Brain (organoid and tissue), 16 donors: ENCODE measurements at places on chromosomes 1 and 21. TPM values are rescaled to one million over a fixed set of nuclear protein-coding genes. Genes with fewer than 3 reads are reported as not detected.

- no peak for DNase-seq
These were observed 203.4 kb upstream of the SPAG17 start for GRCh38 chr1:118388301-118388959.

GRCh38 chr1:161307230-161307768 lies 2.5 kb downstream of the MPZ start:
- no peak for DNase-seq

DNA sequence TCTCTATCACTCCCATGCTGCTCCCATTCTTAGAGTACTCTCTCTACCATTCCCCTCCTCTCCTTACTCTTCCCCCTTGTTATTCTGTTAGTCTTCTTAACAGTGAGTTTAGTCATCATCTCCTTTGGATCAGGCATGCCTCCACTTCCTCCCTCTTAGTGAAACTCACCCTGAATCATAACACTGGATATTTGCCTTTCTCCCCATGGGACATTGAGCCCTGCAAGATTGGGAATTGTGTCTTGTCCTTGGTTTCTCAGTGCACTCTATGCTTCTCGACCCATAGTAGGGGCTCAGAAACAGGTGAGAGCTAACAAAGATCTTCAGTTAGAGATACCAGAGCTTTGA lies 68.3 kb upstream of the GCLM start:
- DNase-seq, result no peak

The TIE1 gene
- polyA plus RNA-seq, result 13.7 TPM

DNA sequence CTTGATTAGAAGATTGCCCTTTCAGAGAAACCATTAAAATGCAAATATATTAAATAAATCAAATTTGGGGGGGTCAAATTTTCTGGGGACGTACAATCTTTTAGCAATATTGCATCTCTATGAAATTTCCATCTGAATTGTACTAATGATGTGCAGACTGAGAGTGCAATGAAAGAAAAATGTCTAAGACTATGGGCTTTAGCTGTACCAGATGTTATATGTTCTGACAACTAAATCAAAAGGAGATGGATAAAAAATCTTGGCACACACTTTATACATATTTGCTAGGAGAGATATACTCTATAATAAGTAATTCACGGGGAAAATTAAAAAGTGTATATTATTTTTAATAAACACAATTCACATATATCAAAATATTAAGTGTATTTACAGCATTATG lies 13.0 kb upstream of the PLPPR5 start:
- peak; percentile 35 for DNase-seq

- DNase-seq, result peak; percentile 68
These were observed 120.3 kb upstream of the VAMP3 start for GRCh38 chr1:7650801-7651200.

DNA sequence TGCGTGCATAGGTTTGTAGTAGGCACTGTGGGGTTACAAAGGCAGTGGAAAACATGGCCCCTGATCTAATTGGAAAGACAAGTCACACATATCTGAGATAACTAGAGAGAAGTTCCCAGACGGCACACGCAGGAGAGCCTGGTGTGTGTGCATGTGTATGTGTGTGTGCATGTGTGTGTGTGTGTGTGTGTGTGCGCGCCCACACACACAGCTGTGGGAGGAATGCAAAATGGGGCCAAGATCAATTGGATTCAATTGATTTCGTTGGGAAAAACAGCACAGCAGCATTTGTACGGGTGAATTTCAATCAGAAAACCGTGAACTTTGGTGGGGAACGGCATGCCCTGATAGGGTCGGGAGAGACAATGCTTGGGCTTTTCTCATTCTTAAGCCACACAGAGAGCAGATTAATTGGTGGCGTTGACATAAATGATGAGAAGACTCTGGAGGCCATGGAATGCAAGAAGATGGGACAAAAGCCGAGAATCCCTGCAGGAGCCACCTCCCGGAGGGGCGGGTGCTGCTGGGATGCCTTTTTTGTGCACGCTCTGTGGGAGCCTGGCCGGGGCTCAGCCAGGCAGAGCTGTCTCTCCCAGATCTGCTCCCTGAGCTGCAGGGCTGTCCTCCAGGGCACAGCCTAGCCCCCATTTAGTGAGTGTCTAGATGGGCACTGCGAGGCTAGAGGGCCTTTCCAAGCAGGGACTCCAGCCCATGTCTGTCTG lies 322.0 kb downstream of the CAMTA1 start:
- DNase-seq, result no peak

The BMP8B gene
- 10.3 TPM for polyA plus RNA-seq

GRCh38 chr1:215768303-215768702 lies 201.2 kb downstream of the KCTD3 start:
- no peak for DNase-seq

- no peak for DNase-seq
These were observed 43.2 kb downstream of the DSTYK start for GRCh38 chr1:205168291-205168690.

The SPRTN gene
- polyA plus RNA-seq, result 5.1 TPM

DNA sequence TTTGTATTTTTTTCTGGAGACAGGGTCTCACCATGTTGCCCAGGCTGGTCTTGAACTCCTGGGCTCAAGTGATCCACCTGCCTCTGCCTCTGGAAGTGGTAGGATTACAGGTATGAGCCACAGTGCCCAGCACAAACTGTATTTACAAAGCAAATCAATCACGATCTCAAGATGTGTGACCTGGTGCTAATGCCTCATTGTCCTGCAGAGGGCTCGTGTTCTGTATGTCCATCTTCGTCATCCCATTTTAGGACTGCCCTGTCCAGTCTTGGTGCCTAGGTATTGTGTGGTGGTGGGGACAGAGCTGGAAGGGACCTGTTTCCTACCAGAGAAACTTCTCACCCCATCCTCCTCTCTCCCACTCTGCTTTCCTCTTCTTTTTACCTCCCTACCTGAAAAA lies 20.2 kb downstream of the PROK1 start:
- no peak for DNase-seq

GRCh38 chr1:176899321-176899720 lies 265.2 kb downstream of the ASTN1 start:
- peak; percentile 66 for DNase-seq

DNA sequence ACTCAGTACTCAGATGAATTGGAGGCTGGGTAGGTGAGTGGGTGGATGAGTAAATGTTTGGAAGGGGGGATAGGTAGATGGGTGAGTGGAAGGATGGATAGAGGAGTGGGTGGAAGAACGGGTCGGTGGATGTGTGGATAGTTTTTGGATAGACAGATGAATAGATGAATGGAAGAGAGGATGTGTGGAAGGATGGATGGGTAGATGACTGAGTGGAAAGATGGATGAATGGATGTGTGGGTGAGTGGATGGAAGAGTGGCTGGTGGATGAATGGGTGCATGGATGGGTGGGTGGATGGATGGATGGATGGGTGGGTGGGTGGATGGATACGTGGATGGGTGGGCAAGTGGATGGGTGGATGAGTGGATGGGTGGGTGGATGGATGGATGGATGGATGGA lies 3.7 kb downstream of the SLC45A1 start:
- DNase-seq, result no peak

DNA sequence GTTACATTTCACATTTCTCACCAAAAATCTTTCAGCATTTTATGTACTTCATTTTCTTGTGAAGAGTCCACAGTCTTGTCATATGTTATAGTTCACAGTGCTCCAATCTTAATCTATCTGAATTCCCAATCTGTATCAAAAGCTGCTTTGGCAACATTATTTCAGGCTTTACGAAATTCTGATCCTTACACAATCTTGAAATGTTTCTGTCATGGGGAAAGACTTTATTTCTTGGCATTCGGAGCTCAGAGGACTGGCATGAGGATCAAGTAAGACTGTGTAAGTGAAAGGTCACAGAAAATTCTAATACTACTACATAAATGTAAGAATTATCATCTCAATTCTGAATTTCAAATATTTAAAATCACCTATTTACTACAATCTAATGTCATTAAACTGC lies 2.0 kb downstream of the USP33 start:
- no peak for DNase-seq

DNA sequence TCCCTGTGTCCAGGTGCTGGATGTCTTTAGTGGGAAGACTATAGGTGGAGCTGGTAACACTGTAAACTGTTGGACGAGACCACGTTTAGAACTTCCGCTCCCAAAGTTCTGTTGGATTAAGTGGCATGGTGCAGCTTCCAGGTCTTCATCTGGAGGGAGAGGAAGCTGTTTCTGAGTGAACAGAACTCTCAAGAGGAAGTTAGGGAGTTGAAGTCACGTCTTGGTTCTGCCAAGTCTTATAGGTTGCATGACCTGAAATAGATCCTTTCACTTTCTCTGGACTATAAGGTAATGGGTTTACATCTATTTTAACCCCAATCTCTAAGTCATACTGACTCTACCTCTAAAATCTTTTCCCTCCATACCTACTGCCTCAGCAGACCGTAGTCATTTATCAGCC lies 97.4 kb upstream of the TNR start:
- DNase-seq, result no peak

The NFIA gene
- 4.1 TPM for polyA plus RNA-seq

GRCh38 chr1:93591676-93592550 lies 89.7 kb downstream of the BCAR3 start:
- peak; percentile 48 for DNase-seq

- DNase-seq, result peak; percentile 55
These were observed 509.4 kb downstream of the SMYD3 start for GRCh38 chr1:245997471-245998258.

DNA sequence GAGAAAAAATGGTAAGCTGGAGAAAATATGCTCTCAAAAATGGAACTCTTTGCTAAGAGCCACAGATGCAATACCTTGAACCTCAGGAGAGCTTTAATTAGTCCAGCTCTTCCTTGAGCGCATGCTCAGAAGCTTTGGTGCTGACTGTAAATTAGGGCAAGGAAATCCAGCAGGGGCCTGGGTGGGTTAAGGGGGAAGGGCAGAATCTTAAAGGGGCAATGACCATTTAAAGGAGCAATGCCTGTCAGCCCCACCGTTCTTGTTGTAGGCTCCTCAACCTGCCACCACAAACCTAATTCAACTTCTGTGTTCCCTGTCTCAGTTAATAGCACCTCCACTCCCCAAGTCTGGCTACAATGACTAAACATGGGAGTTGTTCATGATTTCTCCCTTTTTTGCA lies 6.8 kb upstream of the SLC22A15 start:
- peak; percentile 95 for DNase-seq

DNA sequence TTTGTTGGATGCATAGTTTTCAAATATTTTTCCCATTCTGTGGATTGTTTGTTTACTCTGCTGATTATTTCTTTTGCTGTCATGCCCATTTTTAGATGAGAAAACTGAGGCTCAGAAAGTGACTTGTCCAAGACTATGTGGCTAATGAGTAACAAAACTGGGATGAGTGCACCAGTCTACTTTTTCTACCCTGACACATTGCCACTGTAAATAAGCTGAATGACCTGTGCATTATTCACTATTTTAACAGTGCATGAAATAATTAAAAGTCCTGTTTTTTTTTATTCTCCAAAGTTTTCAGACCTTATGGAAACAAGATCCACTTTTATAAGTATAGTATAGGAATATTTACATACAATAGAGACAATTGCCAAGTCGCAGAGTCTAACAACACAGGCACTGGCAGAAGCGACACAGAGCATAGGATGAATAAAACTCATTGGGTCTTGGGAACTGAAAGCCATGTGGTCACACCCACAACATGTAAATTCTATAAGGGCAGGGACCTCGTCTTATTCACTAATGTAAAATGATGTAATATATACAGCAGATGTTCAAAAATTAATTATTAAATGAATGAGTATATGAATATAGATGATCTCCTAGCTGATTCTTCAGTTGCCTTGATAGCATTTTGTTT lies 45.2 kb downstream of the HLX start:
- DNase-seq, result no peak

DNA sequence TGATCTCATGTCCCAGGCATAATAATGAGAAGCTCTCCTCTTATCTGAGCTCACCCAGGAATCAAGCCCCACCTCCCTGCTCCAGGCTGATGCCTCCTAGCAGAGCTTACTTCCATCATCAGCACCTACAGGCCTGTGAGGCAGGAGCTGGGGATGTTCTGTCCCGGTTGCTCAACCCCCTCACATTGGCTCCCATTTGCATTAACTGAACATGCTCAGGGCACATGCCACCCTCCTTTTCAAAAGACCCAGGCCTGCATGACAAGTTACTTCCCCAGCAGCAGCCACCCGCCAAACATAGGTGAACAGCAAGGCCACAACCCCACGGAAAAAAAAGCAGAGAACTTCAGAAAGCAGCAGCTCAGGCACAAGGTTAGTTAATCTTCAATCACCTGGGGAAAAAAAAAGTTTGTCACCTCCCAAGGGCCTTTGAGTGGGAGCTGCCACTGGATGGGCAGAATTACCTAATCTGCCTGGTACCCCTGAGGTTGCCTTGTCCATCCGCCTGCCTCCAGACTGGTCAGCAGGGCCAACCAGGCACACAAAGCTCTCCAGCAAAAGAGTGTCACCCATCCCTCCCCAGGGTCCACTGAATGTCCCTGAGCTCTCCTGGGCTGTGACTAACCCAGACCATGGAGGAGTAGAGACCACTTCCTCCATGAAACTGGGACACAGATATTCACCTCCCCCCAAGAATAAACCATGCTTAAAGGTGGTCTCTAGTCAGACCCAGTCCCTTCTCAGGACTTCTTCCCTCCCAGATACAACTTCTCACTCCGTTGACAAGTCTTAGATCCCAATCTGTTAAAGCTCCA lies 4.4 kb downstream of the KCNN3 start:
- no peak for DNase-seq

The SCP2 gene
- polyA plus RNA-seq, result 98.2 TPM

The CD1B gene
- polyA plus RNA-seq, result not detected

DNA sequence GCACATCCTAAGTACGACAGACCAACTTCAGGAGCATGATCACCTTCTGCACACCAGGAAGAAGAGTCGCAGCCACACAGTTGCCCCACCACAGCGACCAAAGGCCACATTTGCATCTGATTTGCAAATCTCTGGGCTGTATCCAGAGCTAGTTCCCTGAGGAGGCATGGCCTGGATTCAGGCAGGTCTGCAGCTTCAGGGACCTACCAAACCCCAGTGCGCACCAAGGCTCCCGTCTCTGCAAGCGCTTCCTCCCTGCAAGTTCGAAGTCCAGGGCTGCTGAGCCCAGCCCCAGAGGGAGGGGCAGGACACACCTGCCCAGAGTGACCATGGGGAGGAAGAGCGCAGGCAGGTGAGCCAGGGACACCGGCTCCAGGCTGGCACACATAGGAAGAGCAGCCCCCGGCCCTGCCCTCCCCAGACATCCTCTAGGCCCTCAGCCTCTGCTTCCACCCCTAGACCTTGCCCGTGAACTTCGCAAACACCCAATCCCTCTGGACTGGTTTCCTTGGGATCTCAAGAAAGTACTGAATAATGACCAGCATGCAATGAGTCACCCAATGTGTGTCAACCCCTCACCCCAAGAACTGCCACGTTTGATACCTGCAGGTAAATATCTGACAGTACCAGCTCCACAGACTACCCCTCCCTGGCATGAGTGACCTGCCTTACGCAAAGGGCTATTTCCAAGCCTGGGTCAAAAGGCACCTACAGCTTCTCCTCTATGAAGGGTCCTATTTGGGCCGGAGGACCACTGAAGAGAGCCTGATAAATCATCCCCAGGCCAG lies 36.8 kb downstream of the CASZ1 start:
- DNase-seq, result no peak

DNA sequence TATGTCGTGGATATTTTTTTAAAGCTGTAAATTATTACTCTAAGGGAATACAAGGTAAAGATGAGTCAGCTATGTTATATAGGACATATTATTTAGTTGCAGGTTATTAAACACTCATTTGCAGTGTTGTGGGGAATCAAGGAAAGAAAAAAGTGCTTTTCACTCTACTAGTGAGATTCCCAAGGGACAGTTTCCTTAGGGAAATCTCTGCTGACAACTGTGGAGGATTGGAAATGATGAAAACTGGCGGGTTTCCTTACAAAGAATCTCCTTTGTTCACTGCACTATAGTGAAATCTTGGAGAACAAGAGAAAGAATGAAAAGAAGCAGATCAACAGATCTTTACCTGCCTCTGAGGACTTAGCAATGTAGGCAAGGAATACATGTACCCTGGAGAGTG lies 24.5 kb upstream of the TRIM45 start:
- no peak for DNase-seq

The GSTM5 gene
- 9.6 TPM for polyA plus RNA-seq
